ENCODE measurements at places on chromosomes 1 and 21.
A peak's percentile ranks its signal among the peaks of the same experiment; 100 is the strongest.

DNA sequence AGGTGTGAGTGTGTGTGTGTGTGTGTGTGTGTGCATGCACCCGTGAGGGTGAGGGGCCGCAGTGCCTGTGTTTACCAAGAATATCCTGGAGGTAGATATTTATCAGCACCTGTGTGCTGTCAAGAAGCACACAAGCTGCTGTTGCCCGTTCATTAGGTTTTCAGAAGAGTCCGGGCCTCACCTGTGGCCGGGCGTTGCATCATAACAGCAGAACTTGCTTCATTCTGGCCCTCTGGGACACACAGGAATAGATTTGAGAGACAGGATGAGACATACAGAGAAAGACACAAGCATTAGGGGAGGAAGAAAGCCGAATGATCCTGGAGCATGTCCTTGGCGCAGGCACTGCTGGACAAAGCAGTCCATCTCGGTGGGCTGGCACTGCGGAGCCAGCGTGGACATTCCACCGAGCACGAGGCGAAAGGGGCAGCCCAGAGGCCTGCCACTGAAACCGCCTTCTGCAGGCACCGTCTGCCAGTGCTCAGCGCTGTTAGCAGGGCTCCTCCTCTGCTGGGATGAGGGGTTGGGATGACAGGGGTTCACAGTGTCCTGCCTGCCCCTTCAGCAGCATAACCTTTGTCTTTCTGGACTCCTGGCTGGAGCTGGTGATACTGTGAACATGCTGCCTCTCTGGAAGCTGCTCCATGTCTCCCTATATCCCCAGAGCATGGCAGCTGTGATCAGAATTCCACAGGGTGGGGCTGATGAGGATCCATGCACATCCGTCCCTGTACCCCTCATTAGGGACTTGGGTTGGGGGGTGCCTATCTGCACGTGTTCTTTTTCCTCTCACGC lies 81.1 kb downstream of the PEX14 start:
- no peak for DNase-seq

DNA sequence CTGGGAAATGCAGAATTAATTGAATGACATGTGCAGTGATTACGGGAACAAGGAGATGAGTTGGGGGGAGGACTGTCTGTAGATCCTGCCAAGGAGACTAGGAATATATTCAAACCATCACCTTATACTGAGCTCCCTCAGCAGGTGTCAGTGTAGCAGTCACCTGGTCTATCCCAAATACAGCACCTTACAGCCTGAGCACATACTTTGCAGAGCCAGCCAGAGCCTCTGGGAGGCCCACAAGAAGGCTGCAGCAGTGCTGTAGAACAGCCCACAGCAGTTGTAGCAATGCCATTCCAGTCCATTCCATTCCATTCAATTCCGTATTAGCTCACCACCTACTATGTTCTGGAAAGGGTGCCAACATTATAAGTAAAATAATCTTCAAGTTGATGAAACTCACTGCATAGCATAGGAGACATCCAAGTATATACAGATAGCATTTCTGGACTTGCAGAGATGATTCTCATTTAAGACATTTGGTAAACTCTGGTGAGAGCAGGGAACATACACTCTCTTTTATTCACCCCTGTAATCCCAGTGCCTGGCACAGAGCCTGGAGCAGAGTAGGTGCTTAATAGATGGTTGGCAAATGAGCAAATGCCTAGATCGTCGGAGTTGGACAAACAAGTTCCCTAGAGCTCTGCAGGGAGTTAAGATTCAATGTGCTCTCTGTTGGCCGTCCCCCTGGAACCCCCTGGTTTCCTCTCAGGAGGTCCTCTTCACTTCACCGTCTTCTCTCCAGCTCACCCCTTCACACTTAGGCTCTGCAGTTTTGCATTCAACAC lies 44.7 kb downstream of the KCNC4 start:
- DNase-seq = no peak

- DNase-seq = no peak
Measured at GRCh38 chr1:230633469-230633868, 8.8 kb upstream of the COG2 start.

- peak; percentile 92 for DNase-seq
Measured at GRCh38 chr1:99849744-99850458, at the start of gene AGL. AGL (plus strand) TSS chr1:99850361; CDS start chr1:99851043, 682 bp downstream.

DNA sequence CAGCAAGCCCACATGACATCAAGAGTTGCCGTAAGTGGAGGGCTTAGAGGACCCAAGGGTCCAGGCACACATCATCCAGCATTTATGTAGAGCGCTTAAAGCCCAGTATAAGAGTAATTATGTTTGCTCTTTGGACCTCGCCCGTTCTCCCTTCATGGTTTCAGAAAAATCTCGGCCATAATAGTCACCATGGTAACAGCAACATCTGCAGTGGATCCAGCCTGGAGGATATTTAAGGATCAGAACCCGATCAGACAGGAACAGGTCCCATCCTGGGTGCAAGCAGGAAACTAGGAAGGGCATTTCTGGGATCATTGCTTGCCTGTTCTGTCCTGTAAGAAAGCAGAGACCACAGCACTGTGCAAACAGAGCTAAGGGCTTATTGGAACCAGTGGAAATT lies 89.9 kb upstream of the KAZN start:
- DNase-seq = no peak

GRCh38 chr1:155993595-155993994 lies 15.2 kb upstream of the ARHGEF2 start:
- DNase-seq = no peak

DNA sequence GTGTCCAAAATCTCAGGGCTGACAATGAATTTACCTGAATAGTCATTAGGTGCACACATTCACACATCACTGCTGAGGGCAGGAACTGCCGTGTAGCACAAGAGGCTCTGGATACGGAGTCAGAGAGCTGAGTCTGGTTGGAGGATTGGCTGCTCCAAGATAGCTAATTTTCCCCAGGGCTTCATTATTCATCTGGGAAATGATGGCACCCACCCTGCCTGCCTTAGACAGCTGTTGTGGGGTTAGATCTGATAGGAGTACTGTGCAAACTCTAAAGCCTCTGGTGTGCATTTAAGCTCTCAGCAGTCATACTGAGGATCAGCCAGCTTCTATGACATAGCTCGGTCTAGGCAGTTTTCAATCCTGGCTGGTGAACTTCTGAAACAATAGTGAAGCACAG lies 67.0 kb downstream of the LMX1A start:
- DNase-seq = no peak

DNA sequence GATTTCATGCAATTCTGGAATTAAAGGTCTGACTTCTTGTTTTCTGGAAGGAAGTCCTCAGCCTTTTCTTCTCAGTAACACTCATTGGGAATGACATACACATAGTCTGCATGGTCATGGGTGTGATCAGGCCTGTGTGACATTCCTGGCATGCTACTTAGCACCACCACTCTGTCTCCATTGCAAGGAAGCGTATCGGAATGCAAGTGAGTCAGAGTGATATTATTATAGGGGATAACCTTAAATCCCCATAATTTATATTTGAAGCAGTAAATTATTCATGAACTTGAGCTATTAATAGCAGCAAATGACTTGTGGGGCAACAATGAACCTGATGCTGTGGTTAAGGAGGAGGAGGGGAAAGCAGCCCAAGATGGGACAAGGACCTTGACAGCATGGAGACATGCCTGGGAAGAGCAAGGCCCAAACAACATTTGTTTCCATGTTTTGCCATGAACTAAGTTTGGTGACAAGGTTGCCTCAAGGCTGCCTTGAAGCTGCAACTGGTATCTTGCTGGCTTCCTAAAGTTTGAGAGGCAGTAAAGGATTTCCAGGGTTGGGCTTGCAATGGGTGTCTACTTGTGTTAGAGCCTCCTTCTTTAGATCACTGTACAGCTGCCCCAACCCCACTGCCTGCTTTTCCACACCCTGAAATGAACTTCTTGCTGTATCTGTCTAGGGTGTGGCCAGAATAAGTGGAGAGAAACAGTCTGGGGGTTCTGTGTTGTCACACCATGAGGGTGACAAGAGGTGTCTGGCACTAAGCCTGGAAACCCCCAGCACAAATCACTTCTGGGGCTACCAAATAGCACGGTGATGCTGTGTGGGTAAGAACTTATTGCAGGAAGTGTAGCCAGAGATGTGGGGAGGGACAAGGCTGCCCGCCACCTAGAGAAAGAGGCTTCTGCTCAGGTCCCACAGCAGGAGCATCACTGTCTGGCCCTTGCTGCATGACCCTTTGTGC lies 4.6 kb downstream of the MAB21L3 start:
- DNase-seq = no peak

- DNase-seq = no peak
Measured at GRCh38 chr1:82090104-82090503, 289.4 kb downstream of the ADGRL2 start.

DNA sequence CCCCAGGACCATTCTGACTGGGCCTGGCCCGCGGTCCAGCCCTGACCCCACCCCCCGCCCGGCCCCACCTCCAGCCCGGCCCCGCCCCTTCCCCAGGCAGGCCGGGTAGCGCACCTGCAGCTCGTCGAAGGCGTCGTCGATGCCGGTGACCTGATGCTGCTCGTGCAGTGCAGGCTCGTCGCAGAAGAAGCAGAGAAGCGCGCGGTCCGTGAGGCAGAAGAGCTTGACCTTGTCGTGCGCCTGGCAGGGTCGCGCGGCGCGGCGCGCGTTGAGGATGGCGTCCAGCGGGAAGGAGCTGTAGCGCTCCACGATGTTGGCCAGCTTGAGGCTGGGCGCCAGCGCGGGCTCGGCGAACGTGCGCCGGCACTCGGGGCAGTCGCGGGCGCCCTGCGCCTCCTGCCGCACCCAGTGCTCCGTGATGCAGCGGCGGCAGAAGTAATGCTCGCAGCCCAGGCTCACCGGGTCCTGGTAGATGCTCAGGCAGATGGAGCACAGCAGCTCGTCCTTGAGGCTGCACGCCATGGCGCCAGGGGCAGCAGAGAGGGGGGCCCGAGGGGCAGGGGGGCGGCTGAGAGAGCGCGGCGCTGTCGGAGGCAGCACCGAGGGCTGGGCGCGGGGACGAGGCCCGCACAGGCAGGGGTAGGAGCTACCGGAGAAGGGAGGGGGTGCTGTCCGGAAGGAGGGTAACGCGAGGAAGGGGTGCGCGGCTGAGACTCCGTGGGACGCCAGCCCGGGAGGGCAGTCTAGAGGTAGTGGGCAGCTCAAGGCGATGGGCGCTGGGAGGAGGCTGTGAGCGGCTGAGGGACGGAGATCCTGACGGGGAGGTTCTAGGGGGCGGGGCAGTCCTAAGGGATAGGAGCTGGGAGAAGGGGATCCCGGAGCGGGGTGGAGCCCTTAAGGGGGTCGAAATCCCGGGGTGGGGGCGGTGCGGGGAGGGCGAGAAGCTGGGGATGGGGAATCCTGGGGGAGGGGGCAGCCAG lies 642 bp downstream of the TRIM62 start:
- peak; percentile 88 for DNase-seq

DNA sequence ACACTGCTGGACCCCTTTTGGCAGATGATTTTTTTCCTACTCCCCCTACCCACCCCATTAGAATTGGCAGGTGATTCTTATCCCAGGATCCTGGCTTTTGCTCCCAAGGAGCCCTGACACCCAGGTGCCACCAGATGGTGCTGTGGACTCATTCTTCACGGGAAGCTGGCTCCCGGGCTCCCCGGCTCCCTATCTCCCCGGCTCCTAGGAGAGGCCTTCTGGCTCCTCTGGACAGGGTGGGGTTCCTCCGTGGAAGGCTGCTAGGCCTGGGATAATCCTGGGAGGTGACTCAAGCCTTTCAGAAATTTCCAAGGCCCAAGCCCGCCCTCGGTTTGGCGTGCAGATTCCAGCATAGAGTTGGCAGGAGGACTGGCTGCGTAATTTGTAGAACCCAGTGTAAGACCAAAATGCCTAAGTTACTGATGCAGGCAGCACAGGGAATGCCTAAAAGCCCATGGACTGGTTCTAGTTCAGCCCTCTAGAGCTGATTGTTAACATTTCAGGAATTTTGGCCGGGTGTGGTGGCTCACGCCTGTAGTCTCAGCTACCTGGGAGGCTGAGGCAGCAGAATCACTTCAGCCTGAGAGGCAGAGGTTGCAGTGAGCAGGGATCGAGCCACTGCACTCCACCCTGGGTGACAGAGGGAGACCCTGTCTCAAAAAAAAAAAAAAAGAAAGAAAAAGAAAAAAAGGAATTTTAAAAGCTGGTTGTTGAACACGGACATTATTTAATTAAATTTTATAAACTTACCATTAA lies 6.8 kb upstream of the BSDC1 start:
- DNase-seq = peak; percentile 66

DNA sequence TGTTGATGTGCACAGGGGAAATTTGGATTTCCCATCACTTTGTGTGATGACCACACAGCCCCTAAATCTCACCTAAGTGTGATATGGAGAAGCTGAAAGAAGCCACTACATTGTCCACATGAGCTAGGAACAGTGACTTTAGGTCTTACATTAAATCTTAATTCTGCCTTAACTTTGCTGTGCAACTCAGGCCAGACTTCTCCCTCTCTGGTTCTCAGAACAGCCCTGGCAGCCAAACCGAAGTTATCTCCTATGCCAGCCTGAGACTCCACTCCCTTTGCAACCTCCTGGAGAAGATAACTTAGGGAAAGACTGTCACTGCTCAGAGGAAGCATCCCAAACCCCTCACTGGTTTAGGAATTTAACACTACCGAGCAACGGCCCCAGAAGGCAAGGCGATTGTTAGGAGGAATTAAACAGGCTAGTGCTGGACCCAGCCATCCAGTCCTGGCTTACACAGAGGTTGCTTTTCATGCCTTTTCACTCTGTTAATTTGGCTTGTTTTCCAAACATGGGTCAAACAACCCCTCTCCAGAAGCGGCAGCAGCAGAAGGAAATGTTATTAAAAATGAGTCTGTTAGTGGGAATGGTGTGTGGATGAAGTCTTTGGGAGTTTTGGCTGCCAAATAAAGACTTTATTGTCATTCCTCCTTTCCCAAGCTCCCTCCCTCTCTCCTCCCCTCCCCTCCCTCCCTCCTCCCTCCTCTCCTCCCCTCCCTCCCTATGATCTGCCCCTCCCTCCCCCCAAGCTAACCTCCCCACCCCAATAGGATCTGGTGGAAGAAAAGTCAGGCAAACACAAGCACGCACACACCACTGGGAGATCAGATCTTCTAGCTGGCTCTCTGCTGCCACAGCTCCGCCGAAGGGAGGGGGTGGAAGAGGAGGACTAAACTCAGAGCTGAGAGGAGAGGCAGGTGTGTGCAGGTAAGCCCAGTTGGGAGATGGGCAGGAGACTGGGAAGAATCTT lies at the start of gene PRELP:
Gene PRELP (plus strand): TSS at position 795 of the 970 bp plus-strand sequence. CDS start 7,379 bp downstream, outside the sequence.
- DNase-seq = no peak

Measured in activated T-cell treated with anti-CD3 and anti-CD28 coated beads, Interleukin-2, amount 50 U/mL, for 72 hours (primary cell).